ENCODE measurements at places on chromosomes 7 and 10.
A peak's percentile ranks its signal among the peaks of the same experiment; 100 is the strongest.

DNA sequence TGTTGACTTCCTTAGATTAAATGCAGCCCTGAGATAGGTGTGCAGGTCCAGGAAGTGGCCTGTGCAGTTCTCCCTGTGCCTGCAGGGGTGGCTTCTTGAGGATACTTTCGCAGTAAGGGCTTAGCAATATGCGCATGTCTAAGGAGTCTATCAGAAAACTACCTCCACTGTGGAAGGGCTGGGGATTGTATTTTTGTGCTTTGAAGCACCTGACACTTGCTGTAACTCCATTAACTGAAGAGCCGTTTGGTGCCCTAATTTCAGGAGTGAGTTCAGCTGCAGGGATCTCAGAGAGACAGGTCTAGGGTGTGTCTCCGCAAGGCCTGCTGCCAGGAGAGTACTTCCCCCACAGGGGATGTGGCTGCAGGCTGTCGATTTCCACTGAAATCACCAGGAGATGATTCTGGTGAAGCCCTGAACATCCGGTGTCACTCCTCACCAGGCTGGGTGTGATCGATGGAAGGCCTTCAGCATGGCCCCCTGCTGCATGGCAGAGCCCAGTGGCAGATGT lies 35.5 kb downstream of the IKZF1 start:
- DNase-seq = peak; percentile 56

DNA sequence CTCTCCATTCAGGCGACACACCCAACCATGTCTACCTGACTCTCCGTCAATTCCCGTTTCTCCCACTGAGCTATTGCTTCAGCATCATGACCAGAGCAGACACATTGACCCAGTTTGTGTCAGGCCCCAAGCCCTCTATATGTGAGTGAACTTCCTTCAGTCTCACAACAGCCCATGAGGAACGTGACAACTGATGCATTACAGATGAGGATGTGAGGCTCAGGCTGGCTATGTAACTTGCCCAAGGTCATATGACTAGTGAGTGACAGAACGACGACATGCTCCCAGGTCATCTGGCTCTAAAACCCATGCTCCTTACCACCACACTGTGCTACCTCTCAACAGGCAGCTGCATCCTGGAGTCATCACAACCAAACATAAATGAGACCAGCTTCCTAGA lies 3.7 kb downstream of the TMEM140 start:
- no peak for DNase-seq

DNA sequence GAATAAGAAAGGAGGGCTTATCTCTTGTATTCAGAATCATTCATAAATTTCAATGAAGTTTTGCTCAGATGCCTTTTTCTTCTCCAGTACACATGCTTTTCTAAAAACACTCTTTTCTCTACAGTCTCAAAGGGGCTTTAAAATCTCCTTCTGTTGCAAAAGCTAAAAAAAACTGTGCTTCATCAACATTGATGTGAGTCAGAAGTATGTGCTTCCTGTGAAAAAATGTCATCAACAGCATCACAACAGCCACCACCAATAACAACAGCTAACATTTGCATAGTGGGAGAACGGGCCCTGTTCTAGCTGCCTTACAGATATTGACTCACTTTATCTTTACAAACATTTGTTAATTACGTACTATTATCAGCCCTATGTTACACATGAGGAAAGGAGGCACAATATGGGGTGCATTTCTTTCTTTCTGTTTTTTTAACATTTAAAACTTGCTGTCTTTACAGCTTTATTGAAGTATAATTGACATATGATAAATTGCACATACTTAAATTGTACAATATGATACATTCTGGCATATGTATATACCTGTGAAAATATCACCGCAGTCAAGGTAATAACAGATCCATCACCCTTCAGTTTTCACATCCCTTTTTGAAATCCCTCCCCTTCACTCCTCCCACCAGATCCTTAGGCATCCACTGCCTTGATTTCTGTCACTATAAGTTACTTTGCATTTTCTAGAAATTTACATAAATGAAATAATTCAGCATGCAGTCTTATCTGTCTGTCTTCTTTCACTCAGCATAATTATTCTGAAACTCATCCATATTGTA lies 1605.4 kb upstream of the LRRTM3 start:
- DNase-seq = no peak

- DNase-seq = no peak
Measured at GRCh38 chr7:66267249-66267648, 62.1 kb downstream of the TPST1 start.

GRCh38 chr7:47550788-47551470 lies 31.0 kb downstream of the TNS3 start:
- no peak for DNase-seq

DNA sequence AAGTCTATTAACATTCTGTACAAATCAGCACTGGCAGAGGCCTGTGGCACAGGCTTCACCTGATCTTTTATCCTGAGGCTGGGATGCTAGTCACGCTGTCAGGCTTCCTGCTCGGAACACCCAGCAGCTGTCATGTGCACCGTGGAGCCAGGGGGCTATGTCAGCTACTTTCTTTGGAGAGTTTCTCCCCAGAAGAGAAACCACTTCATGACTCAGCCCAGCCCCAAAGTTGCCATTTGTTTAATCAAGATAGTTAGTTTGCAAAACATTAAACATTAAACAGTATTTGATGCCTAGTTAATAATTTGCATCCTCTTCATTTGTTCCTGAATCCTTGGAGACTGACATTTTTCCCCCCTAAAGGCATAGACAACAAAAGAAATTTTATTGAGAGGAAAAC lies at the start of gene HABP2:
TSS of gene HABP2 (plus strand) at position 353 of the 400 bp plus-strand sequence. CDS start 69 bp downstream, outside the sequence.
- DNase-seq = no peak

GRCh38 chr7:47741984-47742383 lies 160.1 kb upstream of the TNS3 start:
- DNase-seq = no peak

DNA sequence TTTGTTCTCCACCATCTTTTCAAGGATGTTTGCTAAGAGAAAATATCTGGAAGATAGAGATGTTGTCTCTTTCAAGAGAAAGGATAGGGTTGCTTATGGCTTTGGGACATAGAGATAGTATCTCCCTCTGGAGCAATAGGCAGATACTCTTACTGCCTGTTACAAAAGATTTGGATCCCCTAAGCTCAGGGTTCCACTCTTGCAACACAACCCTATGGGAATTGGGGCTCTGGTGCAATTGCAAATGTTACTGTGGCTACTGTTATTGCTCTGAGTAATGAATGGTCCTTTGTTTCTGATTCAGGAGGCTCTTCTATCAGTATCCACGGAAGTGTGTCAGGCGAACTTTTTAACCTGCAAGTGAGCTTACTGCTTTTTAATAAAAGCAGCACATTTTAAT lies 88.8 kb downstream of the GPR85 start:
- DNase-seq = no peak

- no peak for DNase-seq
Measured at GRCh38 chr10:78299851-78300468, 266.3 kb downstream of the RPS24 start.

- no peak for DNase-seq
Measured at GRCh38 chr7:36617408-36617807, 106.9 kb downstream of the AOAH start.

GRCh38 chr10:119132521-119133345 lies 28.8 kb downstream of the DENND10 start:
- no peak for DNase-seq

- DNase-seq = no peak
Measured at GRCh38 chr7:55142919-55143600, 124.2 kb downstream of the EGFR start.

- DNase-seq = no peak
Measured at GRCh38 chr7:74212661-74213060, 2.9 kb downstream of the LAT2 start.

DNA sequence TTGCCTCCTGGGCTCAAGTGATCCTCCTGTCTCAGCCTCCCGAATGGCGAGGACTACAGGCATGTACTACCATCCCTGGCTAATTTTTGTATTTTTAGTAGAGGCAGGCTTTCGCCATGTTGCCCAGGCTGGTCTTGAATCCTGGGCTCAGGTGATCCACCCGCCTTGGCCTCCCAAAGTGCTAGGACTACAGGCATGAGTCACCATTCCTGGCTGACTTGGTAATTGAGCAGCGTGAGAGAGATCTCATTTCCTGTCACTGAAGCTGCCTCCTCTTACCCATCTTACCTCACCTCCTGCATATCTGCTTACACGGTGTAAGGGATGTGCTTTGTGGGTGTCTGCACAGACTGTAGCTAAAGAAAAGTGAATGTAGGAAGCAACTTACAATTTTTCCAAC lies 9.7 kb downstream of the IFIT3 start:
- peak; percentile 29 for DNase-seq

GRCh38 chr7:17022920-17023319 lies 141.1 kb upstream of the AGR3 start:
- peak; percentile 35 for DNase-seq

GRCh38 chr7:129368389-129368986 lies 65.7 kb upstream of the STRIP2 start:
- peak; percentile 17 for DNase-seq

DNA sequence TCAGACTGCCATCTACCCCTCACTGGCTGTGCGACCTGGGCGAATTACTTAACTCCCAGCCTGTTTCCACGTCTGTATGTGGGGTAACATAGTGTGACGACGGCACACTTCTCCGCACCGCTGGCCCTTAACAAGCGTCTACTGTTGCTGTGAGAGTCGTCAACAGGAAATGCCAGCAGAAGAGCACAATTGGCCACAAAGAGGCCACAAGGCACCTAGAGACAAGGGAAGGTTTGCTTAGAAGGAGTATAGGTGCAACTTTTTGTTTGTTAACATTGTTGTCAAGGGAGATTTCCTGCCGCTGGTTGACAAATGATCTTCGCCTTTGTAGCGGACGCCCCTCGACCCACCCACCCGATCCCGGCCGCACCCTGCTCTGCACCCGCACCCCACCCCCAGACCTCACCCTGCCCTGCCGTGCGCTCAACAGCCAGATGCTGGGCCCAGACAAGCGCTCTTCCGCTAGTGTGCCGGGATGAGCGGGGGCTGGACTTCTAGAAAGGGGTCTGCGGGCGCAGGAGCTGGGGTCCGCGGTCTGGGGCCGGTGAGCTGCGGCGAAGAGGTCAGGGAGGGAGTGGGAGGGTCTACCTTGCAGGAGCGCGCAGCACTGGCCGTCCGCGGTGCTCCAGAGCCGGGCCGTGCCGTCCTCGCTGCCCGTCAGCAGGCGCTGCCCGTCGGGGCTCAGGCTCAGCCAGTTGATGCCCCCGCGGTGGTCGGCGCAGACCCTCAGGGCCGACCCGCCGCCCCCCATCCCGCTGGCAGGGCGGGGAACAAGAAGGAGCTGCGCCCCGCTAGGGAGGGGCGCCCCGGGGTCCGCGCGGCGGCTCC lies 785 bp downstream of the WDR86 start:
- DNase-seq = peak; percentile 60

- DNase-seq = peak; percentile 77
Measured at GRCh38 chr10:70145666-70146488, 623 bp downstream of the TYSND1 start.

DNA sequence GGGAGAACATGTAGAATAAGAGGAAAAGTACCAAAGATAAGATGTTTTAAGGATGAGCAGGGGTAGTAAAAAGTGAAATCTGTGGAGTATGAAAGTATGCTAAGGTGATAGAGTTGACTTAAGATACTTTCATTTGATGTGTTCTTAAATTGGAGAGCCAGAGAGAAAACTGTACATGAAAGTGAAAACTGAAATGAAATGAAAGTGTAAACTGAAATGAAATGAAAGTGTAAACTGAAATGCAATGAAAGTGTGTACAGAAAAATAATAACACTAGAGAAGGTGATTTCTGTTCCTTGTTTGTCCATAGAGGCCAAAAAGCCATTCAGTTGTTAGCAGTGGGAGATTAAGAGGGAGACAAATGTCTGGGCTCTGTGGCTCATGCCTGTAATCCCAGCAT lies 17.5 kb downstream of the AHR start:
- no peak for DNase-seq

GRCh38 chr10:110919349-110919931 lies at the start of gene SHOC2:
SHOC2 (plus strand) TSS chr10:110919604; CDS start chr10:110964359, 44,755 bp downstream.
- peak; percentile 99 for DNase-seq

DNA sequence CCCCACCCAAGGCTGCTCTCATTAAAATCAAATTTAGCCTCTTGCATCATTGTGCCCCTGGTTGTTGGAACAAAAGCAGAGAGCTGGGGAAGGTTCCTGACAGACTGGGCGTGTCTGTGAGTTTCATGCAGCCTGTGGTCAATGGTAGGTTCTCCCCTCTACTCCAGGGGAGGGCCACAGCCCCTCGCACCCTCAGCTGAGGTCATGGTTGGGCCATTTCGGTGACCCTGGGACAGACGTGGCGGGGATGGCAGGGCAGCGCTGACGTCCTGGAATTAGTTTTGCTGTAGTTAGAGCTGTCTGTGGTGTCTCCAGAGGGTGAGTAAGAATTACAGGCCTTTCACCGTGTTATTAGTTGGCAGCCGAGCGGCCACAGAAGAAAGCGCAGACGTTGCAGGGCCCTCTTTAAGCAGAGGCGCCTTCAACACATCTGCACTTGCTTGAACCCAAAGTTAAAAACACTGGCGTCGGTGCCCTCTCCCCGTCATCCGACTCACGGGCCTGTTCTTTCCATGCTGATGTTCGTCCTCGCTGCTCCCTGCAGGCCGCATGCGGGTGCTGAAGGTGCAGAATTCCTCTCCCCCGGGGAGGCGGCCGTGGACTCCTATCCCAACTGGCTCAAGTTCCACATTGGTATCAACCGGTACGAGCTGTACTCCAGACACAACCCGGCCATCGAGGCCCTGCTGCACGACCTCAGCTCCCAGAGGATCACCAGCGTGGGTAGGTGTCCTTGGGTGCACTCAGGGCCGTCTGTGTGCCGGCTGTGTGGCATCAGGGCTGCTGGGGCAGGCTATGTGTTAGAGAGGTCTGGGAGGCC lies 2.8 kb downstream of the FAM20C start:
- no peak for DNase-seq

- DNase-seq = peak; percentile 14
Measured at GRCh38 chr10:97463363-97464132, 17.6 kb downstream of the ZDHHC16 start.

- DNase-seq = no peak
Measured at GRCh38 chr7:46126675-46127300, 205.7 kb upstream of the IGFBP3 start.

GRCh38 chr7:117148971-117149370 lies 173.9 kb downstream of the WNT2 start:
- DNase-seq = no peak

- no peak for DNase-seq
Measured at GRCh38 chr7:151363182-151363581, 21.6 kb downstream of the NUB1 start.
